ENCODE measurements at places on chromosomes 13 and 19. TPM values are rescaled to one million over a fixed set of nuclear protein-coding genes. Genes with fewer than 3 reads are reported as not detected.

The LILRA5 gene
- total RNA-seq = not detected

The FBXO17 gene
- 21.6 TPM for total RNA-seq

The URAD gene
- total RNA-seq = not detected

The ETV2 gene
- not detected for total RNA-seq

The ZNF575 gene
- total RNA-seq = not detected

The PCDH20 gene
- total RNA-seq = 1.5 TPM

The BRME1 gene
- total RNA-seq = 0.58 TPM

The ZNF555 gene
- 3.3 TPM for total RNA-seq
